ENCODE measurements at places on chromosomes 7 and 10. TPM values are rescaled to one million over a fixed set of nuclear protein-coding genes. Genes with fewer than 3 reads are reported as not detected.

- no peak for DNase-seq
- H3K4me3 ChIP-seq: no peak overlapping the region
- no peak overlapping the region for H3K27ac ChIP-seq
- no peaks in the 10 kb centered on the region for H3K27me3 ChIP-seq
These were observed 18.6 kb upstream of the ADRB1 start for GRCh38 chr10:114024876-114025610.

DNA sequence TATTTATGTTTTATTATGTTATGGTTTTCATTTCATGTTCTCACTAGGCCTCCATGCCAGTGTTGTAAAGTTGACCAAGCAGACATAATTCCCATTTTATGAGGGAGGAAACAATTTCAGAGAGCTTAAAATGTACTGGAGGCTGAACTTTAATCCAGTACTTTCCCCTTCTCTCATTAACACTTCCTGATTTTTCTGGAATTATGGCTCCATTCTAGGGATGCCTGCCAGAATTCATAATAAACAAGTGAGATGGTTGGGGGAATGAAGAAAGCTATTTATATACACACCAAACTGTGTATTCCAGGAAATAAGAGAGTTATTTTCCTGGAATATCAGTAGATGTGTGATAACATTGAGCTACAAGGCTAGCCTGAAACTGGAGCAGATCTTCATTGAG, 6.9 kb downstream of the TMEM236 start:
- DNase-seq: no peak
- no peak overlapping the region for H3K27ac ChIP-seq
- H3K27me3 ChIP-seq: no peaks in the 10 kb centered on the region
- H3K4me3 ChIP-seq: no peak overlapping the region
- no peaks in the 10 kb centered on the region for H3K4me1 ChIP-seq

Gene CFAP69
- total RNA-seq: 5.9 TPM

GRCh38 chr7:44530990-44531389, 10.1 kb downstream of the NPC1L1 start:
- no peak overlapping the region for H3K27ac ChIP-seq
- no peaks in the 10 kb centered on the region for H3K36me3 ChIP-seq
- no peak overlapping the region for H3K4me3 ChIP-seq

Gene CPA4
- total RNA-seq: not detected

DNA sequence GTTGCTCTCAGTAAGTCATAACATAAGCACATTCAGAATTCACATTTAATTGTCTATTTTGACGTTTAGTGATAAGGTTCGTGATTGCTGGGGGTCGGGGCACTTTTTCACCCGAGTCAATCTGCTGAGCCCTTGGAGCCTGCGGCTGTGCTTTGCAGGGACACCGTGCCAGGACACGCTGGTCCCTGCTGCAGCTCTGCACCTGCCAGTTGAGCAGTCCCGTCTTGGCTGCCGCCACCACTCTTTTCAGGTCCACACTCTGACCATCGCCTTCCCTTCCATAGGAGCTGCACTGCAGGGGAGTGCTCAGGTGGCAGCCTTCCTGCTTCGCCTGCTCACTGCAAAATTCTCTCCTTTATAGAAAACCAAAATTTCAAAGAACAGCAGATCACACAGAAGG, 36.4 kb downstream of the CUL1 start:
- H3K36me3 ChIP-seq: no peaks in the 10 kb centered on the region
- no peaks in the 10 kb centered on the region for H3K27me3 ChIP-seq
- no peak overlapping the region for H3K4me3 ChIP-seq
- no peak for DNase-seq
- H3K4me1 ChIP-seq: no peaks in the 10 kb centered on the region

DNA sequence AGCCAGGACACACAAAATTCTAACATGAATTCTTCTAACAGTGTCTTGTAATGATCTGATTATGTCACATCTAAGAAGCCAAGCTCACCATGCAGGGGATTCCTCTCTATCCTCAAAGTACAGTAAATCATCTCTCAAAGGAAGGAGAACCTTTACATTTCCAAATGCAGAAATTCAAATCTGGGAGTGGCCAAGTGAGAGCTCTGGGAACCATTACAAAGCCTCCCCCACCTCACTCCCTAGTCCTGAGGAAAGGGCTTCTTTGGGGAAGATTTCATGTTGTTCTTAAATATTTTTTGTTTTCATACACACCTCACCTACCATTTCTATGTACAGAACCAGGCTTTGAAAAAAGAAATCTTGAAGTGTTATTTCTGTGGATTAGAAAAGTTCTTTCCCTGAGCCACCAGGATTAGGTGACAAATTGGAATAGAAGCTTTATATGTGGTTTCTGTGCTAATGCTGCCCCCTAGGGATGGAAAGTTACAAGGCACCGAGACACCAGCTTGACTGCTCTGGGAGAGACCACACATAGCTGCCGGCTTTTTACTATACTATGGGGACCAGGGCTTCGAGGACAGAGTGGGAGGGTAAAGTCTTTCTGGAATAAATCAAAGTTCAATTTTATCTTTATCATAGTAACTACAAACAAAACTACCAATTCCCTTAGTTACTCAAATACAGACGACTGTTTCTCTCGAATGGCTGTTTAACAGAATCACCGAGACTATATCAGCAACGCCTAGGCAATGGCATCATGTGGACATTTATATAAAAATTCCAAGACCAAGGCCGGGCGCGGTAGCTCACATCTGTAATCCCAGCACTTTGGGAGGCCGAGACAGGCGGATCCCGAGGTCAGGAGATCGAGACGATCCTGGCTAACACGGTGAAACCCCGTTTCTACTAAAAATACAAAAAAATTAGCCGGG, 116.1 kb downstream of the RNF216 start:
- no peak overlapping the region for H3K4me3 ChIP-seq
- DNase-seq: peak; percentile 74
- no peaks in the 10 kb centered on the region for H3K36me3 ChIP-seq
- H3K4me1 ChIP-seq: no peaks in the 10 kb centered on the region

DNA sequence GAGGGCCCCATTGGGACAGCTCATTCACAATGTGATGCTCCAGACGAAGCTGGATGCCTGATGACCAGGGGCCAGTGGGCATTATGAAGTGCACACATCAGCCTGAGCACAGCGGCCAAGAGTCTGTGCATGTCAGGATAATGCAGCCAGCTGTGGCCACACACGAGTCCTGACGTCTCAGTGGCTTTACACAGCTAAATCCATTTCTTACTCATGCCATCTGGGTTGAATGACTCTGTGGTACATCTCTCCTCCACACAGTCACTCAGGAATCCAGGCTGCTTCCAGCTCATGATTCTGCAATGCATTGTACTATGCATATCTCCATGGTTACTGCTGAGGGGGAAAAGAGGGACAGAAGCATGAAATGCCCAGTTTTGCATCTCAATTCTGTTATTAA, 123.6 kb downstream of the PRLHR start:
- H3K36me3 ChIP-seq: no peaks in the 10 kb centered on the region
- H3K27me3 ChIP-seq: no peaks in the 10 kb centered on the region
- H3K4me3 ChIP-seq: no peak overlapping the region

Gene SPAG6
- not detected for total RNA-seq

All from uterus (tissue), 4 donors.